ENCODE measurements at places on chromosomes 16 and 17.
A peak's percentile ranks its signal among the peaks of the same experiment; 100 is the strongest.

- no peak for DNase-seq
Observed at GRCh38 chr16:76193906-76194615, 83.1 kb upstream of the CNTNAP4 start.

DNA sequence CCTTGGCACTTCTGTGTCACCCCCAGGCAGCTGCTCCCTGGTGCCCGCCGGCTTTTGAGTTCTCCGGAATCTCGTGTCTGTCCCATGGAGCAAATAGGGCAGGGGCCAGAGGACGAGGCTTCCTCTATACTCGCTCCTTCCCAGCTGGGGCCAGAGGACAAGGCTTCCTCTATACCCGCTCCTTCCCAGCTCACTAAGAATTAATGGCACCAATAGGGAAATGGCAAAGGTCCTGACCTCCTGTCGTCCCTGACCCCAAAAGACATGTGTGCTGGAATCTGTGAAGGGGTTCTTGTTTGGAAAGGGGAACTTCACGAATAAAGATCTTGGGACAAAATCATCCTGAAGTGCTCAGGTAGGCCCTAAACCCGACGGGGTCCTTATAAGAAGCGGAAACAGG lies 7.6 kb downstream of the SGSH start:
- DNase-seq = no peak

GRCh38 chr17:39115135-39115534 lies 36.3 kb downstream of the PLXDC1 start:
- peak; percentile 60 for DNase-seq

GRCh38 chr16:84730406-84731106 lies 30.8 kb downstream of the USP10 start:
- peak; percentile 80 for DNase-seq

GRCh38 chr17:75428543-75429469 lies 23.3 kb upstream of the GRB2 start:
- peak; percentile 77 for DNase-seq

DNA sequence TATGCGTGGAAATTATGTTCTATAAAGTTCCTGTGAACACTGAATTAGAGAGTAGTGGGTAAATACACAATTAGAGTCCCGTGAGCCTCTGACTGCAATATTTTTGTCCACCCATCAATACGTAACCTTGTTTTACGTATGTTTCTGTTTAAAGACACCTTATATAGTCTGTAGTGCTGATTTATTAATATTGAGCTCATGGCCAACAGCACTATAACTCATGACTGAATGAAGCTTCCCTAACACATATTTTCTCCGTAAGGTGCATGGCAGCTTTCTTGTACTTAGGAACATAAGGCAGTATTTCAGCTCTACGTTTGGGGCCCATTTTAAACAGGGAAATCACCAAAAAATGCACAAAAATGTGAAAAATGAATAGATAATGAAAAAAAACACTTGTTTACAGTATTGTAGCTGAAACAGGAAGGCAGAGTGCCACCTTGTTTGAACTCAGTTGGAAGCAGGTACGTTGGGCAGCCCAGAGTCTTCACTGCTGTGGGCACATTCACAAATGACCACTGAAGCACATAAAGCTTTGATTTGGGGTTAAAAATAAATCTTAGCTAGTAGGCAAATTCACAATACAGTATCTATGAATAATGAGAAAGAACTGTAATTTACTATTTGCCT lies 108.5 kb downstream of the CNTNAP4 start:
- no peak for DNase-seq

GRCh38 chr16:67226295-67226803 lies 581 bp upstream of the TMEM208 start:
- no peak for DNase-seq

DNA sequence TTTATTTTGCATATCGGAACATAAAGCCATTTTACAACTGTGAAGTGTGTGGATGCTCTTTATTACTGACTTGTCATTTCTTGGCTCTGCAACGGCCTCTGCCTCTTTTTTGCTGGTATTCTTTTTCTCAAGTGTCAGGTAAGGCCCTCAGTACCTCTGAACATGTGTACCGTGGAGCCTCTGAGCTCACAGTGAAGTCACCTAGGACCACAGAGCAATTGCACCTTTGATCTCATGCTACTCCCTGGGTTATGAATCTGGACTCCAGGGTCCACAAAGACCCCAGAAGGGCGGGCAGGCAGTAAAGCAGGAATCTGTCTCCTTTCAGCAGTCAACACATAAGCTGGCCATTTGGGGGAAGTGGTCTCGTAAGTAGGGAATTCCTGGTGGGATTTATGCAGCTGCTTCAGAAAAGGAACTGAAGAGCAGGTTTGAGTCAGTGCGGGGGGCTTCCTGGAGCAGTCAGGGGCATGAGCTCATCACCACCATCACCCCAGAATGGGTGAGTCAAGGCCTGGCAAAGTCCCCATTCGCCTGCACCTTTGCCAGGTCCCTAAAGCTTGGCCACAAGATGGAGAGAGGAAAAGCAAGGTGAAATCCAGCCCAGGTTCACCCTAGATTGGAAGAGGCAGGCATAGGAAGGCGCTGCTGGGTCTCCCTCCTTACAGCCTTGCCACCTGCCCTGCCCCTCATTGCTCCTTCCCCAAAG lies 33.0 kb downstream of the TBX4 start:
- DNase-seq = no peak

- DNase-seq = no peak
Observed at GRCh38 chr16:83046664-83047063, 419.9 kb downstream of the CDH13 start.

GRCh38 chr17:67659028-67659427 lies 58.7 kb upstream of the NOL11 start:
- no peak for DNase-seq

- no peak for DNase-seq
Observed at GRCh38 chr17:40093580-40094201, 6.7 kb downstream of the NR1D1 start.

DNA sequence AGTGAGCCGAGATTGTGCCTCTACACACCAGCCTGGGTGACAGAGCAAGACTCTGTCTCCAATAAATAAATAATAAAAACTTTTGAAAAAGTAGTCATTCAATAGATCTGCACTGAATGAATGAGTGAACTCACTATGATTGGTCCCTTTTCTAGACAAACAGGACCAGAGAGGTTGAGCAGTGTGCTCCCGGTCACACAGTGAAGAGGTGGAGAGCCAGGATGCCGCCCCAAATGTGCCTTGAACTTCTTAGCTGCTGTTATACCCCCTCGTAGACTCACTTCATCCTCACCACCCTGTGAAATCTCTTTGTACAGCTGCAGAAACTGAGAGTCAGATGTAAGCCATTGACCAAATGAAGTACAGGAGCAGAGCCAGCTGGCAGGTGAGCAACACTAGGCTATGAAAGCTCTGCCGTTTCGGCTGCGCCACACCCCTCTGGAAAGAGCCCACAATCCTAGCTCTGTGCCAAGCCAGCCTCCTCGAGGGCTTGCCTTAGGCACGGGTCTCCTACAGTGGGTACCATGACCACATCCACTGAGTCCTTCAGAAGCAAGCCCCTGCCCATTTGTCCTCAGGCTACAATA lies 7.8 kb upstream of the KIAA0513 start:
- DNase-seq = no peak

GRCh38 chr16:10368969-10369551 lies 16.8 kb upstream of the ATF7IP2 start:
- no peak for DNase-seq

DNA sequence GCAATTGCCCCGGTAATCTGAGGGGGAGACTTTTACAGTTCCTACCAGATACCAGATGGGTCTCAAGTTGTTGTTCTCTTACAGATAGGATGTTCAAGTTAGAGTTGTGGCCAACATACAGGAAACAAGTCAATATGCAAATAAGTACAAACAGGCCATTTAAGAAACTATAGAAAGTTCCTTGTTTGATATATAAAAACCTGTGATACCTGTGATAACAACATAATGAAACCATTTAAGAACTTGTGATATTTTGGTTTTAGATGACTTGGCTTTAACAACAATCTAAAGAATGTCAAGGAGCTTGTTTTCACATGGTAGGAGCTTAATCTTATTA lies 16.8 kb downstream of the CDR2 start:
- DNase-seq = no peak

DNA sequence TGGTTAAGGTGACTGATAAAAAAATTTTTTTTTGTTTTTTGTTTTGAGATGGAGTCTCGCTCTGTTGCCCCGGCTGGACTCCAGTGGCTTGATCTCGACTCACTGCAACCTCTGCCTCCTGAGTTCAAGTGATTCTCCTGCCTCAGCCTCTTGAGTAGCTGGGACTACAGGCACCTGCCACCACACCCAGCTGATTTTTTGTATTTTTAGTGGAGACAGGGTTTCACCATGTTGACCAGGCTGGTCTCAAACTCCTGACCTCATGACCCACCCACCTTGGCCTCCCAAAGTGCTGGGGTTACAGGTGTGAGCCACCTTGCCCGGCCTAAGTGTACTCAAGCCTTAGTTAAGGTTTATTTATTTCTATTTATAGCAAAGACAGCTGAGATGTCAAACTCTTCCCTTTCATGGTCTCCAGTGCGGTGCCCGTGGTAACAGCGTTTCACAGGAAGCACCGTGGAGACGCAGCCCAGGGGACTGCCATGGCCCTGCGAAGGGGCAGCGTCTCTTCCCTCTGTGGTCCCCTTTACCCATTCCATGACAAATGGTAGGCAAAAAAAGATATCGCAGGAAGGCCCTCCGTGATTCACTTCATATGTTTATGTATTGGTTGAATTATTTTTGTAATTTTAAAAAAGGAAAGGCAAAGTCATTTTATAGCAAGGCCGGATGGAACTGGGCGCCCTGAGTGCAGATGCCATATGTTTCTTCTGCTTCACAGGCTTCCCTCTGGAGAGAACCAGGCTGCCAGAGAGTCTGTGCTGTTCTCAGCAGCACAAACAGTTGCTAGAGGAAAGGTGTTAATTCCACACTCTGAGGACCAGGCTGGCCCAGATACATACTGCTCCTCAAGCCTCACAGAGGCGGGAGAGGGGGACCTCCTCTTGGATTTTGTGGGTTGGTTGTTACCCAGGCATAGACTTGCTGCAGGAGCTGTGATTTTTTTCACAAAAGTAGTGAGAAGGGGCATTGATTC lies 29.2 kb downstream of the DDX19A start:
- DNase-seq = no peak

- DNase-seq = no peak
Observed at GRCh38 chr17:11142231-11142630, 98.8 kb upstream of the SHISA6 start.

DNA sequence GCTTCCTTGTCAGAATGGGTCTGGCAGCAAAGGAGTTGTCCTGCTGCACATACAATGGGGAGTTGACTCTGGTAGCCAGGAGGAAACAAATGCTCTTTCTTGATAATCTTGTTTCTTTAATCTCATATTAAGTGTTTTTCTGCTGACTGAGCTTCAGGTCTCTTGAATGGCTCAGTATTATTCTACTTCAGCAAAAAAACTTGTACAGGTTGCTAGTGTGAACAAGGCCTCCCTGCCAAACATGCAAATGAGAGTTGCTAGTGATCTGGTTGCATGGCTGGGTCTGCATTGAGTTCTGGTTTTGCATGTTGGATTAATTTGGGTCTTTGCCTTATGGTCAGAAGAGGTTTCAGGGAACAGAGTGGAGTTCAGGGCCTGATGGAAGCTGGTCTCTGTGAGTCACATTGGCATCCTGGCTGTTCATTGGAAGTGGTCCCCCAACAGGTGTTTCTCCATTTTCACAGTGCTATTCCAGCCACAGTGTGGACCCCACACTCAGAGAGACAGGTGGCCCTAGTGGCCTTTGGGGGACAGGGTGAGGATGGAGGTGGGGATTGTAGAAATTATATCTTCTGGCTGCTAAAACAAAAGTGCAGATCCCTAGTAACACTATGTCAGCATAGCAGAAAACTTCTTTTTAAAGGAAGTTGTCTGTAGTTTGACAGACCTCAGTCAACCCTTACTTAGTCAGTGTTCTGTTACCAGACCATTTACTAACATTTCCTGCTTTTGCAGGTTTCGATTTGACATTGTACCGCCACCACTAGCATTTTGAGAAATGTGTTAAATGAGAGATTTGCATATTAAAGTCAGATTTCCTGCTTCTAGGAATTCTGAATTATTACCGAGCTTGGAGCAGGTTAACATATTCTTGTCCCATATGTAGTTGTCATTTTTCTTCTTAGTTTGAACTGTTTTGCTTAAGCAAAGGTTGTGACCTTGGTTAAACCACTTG lies 47.1 kb downstream of the EPN2 start:
- DNase-seq = no peak

DNA sequence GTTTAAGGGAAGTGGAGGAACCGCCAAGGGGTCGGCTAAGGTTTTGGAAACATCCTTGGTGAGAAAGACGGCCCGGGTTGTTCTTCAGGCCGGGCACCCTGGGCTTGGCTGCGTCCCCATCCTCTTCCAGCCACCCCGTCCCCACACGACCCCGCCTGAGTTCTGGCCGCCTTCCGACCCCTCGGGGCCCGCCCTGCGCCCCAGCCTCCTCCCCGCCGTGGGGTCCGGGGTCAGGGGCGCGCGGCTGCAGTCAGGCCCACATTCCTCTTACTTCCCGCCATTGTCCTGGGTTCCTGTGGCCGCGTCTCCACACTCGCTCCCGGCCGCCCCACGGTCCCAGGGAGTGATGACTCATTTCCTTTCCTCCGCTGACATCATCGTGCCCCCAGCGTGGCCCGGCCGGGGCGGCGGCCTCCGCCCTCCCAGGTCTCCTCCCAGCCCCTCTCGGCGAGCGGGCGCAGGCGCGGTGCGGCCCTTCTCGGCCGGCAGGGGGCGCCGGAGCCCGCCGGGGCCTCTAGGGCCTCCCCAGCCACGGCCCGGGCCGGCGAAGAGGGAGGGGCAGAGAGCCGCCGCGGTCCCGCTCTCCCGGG lies 59.6 kb downstream of the WSB1 start:
- DNase-seq = peak; percentile 99

DNA sequence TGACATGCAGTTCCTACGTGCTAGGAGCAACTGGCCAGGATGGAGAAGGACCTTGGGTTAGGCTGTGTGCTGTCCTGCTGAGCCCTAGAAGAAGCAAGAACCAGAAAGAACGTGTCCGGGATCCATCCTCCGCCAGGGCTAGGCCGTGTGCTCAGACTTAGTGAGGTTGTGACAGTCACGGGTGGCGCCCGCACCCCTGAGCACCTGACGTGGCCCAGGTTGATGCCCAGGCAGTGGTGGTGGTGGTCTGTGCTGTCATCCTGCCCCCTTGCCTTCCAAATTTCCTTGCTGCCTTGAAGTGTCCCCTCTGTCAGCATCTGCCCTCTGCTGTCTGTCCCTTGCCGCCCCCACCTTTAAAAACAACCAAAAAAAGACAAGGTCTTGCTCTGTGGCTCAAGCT lies 4.2 kb upstream of the GSE1 start:
- DNase-seq = no peak
